ENCODE measurements at places on chromosomes 6 and 20.

GRCh38 chr6:159700970-159701369 lies 7.9 kb upstream of the SOD2 start:
- no peak for DNase-seq

- DNase-seq, result no peak
These were observed 104.1 kb downstream of the MYB start for GRCh38 chr6:135285165-135285564.

GRCh38 chr6:170316071-170316470 lies 9.5 kb downstream of the FAM120B start:
- no peak for DNase-seq

GRCh38 chr6:41589636-41590622 lies 43.7 kb downstream of the FOXP4 start:
- DNase-seq, result no peak

- no peak for DNase-seq
These were observed 16.5 kb upstream of the GPR6 start for GRCh38 chr6:109961611-109962041.

- DNase-seq, result no peak
These were observed 19.6 kb downstream of the ECI2 start for GRCh38 chr6:4115741-4116140.

- DNase-seq, result no peak
These were observed 839.4 kb downstream of the MAFB start for GRCh38 chr20:39849664-39850063.

DNA sequence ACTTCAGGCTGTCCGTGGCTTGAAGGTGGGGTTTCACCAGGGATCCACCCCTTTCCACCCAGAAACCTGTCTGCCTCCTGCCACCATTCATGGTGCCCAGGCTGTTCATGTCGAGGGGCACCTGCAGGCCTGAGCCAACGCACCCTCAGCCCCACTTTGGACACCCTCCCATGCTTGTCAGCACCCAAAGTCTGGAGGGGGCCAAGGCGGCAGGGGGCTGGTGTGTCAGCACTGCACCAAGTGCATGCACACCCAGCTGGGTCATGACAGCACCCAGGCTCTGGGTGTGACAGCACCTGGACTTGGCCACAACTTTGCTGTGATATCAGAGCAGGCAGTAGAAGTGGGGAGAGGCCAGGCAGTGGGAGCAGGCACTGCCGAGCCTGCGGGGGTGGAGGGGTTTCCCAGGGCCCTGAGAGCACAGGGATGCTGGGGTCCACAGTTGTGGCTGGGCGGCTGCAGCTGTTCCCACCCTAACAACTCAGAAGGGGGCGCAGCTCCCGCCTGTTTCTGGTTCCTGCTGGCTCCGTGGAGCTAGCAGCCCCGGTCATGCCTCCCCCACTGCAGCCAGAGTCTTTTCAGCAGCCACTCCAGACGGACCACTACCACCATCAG lies 33.3 kb upstream of the GRM4 start:
- no peak for DNase-seq

DNA sequence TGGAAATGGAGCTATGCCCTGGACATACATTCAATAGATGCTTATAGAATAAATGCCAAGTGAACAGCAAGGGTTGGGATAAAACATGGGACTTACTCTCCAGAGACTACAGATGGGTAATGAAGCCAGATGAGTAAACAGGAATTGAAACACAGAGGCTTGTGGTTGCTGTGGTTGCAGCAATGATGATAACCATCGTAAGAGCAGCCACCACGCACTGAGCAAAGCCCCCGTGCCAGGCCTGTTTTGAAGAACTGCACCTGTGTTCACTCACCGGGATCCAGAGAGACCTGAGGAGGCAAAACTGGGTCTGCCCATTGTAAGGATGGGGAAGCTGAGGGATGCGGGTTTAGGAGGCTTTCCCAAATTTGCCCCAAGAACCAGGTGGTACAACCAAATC lies 431.1 kb upstream of the CDH4 start:
- DNase-seq, result no peak

DNA sequence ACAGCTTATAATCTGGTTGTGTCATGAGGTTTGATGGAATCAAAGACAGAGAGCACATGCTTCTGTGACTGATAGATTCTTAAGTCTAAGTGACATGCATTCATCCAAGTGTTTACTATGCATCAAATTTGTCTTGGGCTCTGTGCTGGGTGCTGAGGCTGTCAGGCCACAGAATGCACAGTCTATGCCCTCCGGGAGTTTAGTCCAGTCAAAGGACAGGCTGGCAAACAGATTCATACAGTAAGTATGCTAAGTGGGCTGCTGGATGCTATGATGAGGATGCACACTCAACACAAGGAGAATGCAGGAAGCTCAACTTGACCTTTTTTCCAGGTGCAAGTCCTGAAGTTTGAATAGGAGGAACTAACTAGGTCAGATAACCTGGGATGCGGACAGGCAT lies 146.7 kb downstream of the UST start:
- no peak for DNase-seq

All from stimulated activated CD8-positive, alpha-beta memory T cell treated with anti-CD3 and anti-CD28 coated beads, Interleukin-7, amount 100 ng/mL, for 1 hour (primary cell).